ENCODE measurements at places on chromosomes 7 and 10.

- no peak for DNase-seq
These were observed 4.9 kb downstream of the COL17A1 start for GRCh38 chr10:104080762-104081161.

GRCh38 chr7:12111422-12112405 is 99.4 kb upstream of the TMEM106B start:
- no peak for DNase-seq

DNA sequence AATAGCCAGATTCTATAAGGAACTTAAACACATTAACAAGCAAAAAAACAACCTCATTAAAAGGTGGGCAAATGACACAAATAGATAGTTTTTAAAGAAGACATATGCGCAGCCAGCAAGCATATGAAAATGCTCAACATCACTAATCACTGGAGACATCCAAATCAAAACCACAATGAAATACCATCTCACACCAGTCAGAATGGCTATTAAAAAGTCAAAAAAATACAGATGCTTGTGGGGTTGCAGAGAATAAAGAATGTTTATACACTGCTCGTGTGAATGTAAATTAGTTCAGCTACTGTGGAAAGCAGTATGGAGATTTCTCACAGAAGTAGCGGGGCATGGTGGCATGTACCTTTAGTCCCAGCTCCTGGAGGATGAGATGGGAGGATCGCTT is 164.0 kb downstream of the CHRM2 start:
- no peak for DNase-seq

- DNase-seq = no peak
These were observed 15.8 kb upstream of the CAMK1D start for GRCh38 chr10:12333380-12334185.

DNA sequence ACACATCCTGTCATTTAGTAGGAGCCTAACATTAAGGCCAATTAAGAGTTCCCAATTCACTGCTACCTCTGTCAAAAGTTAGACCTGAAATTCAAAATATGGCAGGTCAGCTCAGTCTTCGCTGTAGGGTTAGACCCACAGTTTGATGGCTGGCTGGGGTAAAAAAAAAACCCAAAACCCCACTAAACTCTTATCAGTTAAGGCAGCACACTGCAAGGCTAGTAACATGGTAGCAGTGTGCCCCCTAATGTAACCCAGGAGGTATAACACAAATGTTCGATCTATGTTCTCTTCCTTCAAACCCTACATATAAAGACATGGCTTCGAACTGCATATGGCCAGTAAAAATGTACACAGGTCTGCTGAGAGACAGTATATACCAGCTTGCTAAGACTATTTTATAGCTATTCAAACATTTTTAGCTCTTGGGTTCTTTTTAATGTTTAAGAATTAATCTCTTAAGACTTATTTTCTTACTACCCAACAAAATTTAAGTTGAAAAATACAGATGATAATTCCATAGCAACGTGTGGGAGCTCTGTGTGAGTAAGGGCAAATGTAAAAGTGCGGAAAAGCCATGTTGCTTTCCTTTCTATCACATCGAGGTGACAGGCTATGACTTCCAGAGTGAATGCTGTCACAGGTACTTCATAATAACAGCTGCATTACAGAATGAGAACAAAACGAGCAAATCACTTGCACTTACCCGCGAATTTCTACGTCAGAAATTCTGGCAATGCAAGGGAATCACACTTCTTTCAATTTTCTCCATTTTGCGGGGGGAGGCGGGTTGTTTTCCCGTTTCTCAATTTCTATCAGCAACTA is 168.4 kb upstream of the IMMP2L start:
- DNase-seq = peak; percentile 19

- DNase-seq = no peak
These were observed 177.7 kb downstream of the PRKCQ start for GRCh38 chr10:6402349-6402709.

DNA sequence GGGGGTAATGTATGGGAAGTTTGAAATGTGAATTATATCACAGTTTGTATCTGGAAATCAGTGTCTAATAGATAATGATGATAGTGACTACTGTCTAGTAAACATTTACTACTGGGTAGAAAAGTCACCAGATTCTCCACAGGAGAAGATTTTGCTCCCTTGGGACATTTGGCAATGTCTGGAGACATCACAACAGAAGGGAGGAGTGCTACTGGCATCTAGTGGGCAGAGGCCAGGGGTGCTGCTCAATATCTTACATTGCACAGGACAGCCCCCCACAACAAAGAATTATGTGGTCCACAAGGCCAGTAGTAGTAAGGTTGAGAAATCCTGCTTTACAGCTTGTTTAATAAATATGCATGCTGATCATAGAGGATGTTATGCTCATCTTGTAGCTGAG is 92.3 kb upstream of the PRPS1L1 start:
- DNase-seq = no peak

DNA sequence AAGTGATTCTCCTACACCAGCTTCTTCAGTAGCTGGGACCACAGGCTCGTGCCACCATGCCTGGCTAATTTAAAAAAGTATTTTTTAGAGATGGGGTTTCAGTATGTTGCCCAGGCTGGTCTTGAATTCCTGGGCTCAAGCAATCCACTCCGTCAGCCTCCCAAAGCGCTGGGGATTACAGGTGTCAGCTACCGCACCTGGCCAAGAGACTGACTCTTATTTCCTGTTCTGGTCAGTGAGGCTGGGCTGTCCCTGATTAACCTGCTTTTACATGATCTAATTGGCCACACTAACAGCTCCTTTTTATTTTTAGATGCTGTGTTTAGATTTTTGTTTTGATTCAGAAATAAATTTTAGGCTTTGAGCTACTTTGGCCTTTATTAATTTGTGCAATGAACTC is 203.9 kb downstream of the NXPH1 start:
- DNase-seq = no peak

- DNase-seq = no peak
These were observed 397 bp upstream of the NFE2L3 start for GRCh38 chr7:26151650-26151952.

DNA sequence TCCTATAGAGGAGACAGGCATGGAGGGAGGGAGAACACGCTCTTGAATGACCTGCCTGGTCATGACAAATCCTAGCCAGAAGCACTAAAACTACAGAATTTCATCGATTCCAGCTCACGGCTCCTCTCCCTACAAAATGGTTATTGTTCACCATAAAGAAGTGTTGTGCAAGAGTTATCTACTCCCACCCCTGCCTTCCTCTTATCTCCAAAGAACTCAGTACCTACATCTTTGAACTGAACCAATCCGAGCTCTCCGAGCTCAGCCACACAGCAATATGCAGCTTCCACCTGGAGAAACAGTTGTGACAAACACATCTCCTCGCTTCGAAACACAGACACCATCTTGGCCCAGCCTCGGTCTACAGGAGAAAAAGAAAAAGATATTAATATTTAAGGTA is 26.9 kb upstream of the TMEM213 start:
- no peak for DNase-seq

- no peak for DNase-seq
These were observed 189.5 kb downstream of the ANKRD30A start for GRCh38 chr10:37314862-37315261.

DNA sequence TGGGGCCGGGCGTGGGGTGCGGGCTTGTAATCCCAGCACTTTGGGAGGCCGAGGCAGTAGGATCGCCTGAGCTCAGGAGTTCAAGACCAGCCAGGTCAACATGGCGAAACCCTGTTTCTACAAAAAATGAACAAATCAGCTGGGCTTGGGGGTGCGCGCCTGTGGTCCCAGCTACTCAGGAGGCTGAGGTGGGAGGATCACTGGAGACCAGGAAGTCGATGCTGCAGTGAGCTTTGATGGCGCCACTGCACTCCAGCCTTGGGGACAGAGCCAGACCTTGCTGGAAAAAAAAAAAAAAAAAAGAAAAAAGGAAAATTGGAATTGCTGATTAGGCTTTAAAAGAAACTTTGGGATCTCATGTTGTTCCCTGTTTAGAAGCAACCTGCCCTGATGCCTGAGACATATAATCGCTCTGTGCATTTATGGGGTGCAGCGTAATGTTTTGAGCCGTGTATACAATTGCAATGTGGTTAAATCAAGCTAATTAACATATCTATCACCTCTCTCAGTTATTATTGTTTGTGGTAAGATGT is 851 bp downstream of the AKR1E2 start:
- DNase-seq = no peak

GRCh38 chr10:87706731-87707130 is 47.1 kb downstream of the PAPSS2 start:
- DNase-seq = no peak

DNA sequence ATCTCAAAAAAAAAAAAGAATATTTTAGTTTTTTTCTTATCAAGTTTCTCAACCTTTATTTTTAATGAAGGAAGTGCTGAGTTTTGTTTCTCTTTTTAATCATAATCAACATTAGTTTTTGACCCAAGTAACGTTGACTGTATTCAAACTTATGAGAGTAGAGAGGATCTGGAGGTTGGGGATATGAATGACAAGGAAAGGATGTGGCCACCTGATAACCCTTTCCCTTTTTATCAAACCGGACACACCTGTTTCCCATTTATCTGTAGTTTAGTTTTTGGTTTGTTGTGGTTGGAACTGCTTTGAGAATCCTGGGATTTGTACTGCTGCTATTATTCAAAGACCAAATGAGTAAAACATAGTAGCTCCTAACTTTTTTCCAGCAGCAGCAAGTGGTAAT is 38.6 kb downstream of the HACD1 start:
- DNase-seq = no peak

GRCh38 chr10:78859769-78860168 is 209.0 kb upstream of the ZMIZ1 start:
- DNase-seq = no peak

DNA sequence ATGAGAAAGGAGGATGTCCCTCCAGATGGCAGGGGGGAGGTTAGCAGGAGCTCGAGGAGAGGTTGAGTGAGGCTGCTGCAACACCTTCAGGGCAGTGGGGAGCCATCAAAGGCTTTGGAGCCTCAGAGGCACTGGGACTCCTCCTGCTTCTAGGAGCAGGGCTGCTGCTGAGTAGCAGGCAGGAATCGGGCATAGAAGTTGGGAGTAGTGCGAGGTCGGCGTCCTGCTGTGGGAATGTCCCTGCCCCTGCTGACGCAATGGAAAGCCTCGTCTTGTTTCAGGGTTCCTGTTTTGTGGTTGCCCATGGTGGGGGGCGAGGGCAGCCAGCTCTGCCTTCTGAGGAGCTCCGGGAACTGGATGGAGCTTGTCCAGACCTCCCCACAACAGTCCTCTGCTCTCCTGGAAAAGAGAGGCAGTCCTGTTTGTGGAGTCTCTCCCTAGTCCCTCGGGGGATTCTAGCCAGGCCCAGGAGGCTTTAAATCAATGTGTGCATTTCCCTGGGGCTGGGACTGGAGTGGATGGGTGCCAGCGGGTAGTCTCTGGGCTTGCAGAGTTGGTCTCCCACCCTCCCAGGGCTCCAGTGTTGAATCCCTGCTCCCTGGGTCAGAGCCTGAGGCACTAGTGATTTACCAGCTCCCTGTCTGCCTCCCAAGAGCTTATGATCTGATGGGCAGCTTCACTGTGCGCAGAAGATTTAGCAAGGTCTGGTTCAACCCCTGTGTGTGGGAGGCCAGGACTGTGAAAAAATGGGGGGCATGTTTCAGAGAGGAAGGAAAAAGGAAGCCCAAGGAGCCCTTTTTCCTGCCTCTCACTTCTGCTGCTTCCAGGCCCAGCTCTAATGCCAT is 98.7 kb upstream of the PPIF start:
- DNase-seq = peak; percentile 41

GRCh38 chr7:27302590-27302989 is 60.0 kb downstream of the EVX1 start:
- no peak for DNase-seq

DNA sequence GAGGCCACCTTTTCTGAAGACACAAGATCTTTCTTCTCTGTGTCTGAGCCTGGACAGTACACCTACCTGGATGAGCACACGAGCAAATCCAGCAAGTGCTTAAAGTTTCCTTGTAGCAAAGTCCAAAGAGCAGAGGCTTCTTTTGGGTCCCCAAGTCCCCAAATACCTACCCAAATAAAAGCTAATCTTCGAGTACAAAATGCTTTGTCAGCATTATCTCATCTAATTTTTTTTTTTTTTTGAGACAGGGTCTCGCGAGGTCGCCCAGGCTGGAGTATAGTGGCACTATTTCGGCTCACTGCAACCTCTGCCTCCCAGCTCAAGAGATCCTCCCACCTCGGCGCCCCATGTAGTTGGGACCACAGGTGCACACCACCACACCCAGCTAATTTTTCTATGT is 24.6 kb downstream of the MYOF start:
- DNase-seq = no peak

GRCh38 chr7:12583176-12583575 is 12.7 kb downstream of the SCIN start:
- no peak for DNase-seq

DNA sequence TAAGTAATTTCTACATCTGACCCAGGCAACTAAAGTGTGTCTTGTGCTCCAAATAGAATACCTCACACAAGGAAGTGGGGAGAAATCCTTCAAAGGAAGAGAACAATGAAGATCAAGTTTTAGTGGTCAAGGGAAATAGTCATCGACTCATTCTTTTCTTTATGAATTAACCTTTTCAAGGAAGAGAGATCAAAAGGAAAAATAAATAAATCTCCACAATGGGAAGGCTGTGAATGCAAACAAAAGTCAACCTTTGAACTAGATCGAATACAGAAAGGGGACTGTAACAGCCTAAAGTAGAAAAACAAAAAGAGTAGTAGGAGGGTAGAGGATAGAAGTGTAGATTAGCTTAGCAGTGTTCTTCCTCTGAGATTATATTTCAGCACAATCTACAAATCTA is 274.6 kb upstream of the COBL start:
- DNase-seq = no peak

- DNase-seq = peak; percentile 89
These were observed 119.9 kb downstream of the MBL2 start for GRCh38 chr10:52652431-52653262.

GRCh38 chr10:49117376-49118070 is 2.2 kb upstream of the VSTM4 start:
- DNase-seq = no peak

Measured in hippocampal formation (tissue), 2 donors.